ENCODE measurements at places on chromosomes 3 and 15. TPM values are rescaled to one million over a fixed set of nuclear protein-coding genes. Genes with fewer than 3 reads are reported as not detected.

The DOCK3 gene
- 0.02 TPM for total RNA-seq

The TRIM42 gene
- total RNA-seq = not detected

The SLC12A8 gene
- 126 TPM for total RNA-seq

The PPP1R14D gene
- total RNA-seq = not detected

The DAZL gene
- total RNA-seq = not detected
